Caco-2 (cell line): ENCODE measurements at places on chromosomes 7 and 10. TPM values are rescaled to one million over a fixed set of nuclear protein-coding genes. Genes with fewer than 3 reads are reported as not detected.

DNA sequence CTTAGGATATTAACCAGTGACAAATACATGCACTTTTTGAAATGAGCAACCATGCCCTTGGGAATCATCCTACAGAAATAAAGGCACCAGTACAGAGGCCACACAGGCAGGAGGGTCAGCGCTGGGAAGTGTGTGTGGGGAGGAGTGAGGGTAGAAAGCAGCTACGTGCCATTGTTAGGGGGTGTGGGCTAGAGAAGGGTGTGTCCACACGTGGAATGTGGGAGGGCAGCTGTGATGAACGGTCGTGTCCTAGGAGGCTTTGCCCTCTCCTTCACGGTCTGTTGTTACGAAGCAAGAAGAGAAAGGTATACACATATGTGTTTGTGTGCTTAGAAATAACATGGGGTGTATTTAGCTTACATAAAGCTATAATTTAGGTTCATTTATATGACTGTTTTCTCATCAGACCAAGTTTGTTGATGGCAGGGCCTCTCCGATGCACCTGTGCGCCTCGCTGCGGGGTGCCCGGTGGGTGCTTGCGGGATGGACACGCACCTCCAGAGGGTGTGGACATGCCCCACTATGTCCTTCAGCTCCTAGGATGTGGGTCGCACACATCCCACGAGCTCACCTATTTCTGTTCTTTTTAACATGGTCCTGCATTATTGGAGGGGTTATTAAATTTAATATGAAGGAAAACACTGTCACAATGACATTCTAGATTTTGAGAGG is 16.9 kb upstream of the GET4 start:
- DNase-seq: peak; percentile 71

DNA sequence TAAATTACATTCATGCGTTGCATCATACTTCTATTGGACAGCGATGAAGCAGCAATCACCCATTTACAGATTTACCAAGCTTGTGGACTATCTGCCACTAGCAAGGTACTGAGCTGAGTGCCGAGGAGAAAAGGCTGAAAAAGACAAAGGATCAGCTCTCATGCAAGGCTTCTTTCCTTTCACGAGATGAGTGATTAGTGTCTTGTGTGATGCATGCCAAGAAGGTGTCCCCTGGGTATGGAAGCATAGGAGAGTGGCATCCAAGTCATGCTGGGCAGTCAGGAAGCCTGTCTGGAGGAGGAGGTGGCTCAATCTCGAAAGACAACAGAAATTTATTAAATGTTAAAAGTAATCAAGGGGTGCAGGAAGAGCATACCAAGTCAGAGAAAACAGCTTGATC is 40.9 kb downstream of the ACSM6 start:
- DNase-seq: no peak

DNA sequence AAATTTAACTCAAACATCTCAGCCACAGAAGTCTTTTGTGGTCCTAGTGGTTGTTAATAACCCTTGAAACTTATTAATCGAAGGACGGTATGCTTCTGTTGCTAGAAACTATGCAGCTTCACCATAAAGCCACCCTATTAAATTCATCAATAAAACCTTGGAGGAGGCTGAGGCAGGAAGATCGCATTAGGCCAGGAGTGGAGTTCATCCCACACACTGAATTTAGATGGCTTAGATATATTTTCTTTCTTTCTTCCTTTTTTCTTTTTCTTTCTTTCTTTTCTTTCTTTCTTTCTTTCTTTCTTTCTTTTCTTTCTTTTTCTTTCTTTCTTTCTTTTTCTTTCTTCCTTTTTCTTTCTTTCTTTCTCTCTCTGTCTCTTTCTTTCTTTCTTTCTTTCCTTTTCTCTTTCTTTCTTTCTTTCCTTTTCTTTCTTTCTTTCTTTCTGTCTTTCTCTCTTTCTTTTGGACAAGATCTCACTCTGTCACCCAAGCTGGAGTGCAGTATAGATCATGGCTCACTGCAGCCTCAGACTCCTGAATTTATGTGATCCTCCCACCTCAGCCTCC is 30.9 kb upstream of the CASD1 start:
- DNase-seq: no peak

DNA sequence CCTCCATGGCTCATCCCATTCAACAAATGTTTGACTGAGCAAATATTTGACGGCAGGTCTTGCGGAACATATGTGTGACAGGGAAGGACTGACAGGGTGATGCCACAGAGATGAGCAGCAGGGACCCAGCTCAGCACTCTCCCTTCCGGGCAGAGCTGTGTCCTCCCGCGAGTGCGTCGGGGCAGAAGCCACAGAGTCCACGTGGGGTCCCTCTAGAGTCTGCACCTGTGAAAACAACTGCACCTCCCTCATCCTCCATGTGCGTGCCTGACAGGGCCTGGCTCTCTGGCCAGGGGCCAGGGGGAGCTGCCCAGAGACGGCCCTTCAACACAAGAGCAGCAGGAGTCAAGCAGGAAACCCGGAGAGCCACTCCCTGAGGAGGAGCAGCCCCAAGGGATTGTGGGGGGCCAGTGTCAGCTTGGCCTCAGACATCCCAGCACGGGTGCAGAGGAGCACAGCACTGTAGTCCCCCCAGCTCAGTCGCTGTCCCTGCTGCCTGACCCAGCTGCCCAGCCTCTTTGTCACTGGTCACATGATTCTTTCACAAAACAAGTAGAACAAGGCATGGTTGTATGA is 83.6 kb upstream of the TMEM72 start:
- DNase-seq: no peak

DNA sequence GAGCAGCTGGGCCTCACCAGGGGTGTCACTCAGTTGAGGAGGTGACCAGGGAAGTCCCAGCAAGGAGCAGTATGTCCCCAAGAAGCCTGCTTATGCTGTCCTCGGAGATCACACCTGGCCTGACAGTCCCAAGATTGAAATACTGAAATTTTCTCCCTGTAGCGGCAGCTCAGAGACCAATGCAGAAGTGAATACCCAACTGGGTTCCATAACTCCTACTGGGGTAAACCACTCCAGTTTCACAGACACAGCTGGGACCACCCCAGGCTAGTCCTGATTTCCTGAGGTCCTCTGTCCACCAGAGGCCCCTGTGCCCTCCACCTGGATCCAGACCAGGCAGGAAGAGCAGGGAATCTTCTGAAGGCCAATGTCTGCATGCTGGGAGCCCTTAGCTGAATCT is 298.1 kb downstream of the ZEB1 start:
- no peak for DNase-seq

GRCh38 chr7:139738101-139738489 is 39.7 kb downstream of the HIPK2 start:
- no peak for DNase-seq

GRCh38 chr7:94605031-94605430 is 50.9 kb downstream of the SGCE start:
- no peak for DNase-seq

GRCh38 chr7:16619979-16620408 is 25.6 kb downstream of the ANKMY2 start:
- DNase-seq: no peak

GRCh38 chr10:61120805-61121204 is 176.8 kb upstream of the RHOBTB1 start:
- no peak for DNase-seq

- DNase-seq: no peak
These were observed 9.5 kb downstream of the ANKIB1 start for GRCh38 chr7:92255308-92255707.

DNA sequence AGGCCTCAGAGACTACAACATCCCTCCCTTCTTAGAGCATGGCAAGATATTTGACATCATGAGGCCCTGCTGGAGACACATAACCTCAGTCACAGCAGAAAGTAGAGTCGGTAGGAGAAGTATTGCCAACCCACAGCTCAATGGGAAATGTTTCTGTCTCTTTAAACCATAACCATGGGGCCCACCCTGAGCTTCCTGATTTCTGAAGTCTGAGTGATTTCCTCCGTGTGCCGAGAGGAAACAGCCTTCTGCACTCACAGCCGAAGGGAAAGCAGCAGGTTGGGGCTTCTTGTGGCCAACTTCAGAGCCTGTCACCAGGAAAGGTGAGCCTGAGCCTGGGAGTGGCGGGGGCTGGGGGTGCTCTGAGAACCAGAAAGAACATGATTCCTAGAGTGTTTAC is at the start of gene GIMAP1:
Gene GIMAP1 (plus strand): TSS at position 246 of the 400 bp plus-strand sequence. CDS start 2,435 bp downstream, outside the sequence.
- DNase-seq: no peak

GRCh38 chr10:111656066-111656465 is 527.5 kb downstream of the GPAM start:
- no peak for DNase-seq

DNA sequence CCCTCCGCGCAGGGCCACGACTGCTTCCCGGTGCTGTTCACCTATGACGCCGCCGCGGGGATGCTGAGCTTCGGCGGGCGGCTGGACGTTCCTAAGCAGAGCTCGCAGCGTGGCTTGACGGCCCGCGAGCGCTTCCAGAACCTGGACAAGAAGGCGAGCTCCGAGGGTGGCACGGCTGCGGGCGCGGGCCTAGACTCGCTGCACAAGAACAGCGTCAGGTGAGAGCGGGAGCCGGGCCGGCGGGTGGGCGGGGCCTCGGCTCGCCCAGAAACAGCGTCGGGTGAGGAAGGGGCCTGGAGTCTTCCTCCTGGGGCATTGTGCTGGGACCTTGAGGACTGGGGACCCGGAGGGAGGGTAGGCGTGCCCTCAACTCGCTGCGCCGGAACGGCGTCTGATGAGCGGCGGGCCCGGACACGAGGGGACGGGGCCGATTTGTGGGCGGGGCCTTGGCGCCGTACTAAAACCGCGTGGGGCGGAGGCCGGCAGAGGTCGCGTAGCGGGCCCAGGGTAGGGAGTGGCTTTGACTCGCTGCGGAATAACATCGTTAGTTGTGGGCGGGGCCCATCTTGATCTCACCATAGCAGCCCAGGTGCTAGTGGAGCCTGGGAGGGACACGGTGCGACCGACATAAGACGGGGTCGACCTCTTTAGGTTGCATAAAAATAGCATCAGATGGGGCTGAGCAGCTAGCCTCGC is 15.6 kb downstream of the PDAP1 start:
- DNase-seq: no peak

The CCDC7 gene
- total RNA-seq: 0.72 and 1.2 TPM in 2 replicates

The OR2A42 gene
- not detected in 2 replicates for total RNA-seq

The HTRA1 gene
- total RNA-seq: 0.70 and 1.1 TPM in 2 replicates

The GNGT1 gene
- total RNA-seq: 0.54 and 0.97 TPM in 2 replicates

The OR6B1 gene
- total RNA-seq: not detected in 2 replicates

The PANK1 gene
- 22.7 and 24.0 TPM in 2 replicates for total RNA-seq
